Amniotic epithelial cell (primary cell): ENCODE measurements at places on chromosomes 12 and 14.
A peak's percentile ranks its signal among the peaks of the same experiment; 100 is the strongest.

- peak; percentile 91 for DNase-seq
Observed at GRCh38 chr14:75884198-75884611, 97.6 kb downstream of the TGFB3 start.

DNA sequence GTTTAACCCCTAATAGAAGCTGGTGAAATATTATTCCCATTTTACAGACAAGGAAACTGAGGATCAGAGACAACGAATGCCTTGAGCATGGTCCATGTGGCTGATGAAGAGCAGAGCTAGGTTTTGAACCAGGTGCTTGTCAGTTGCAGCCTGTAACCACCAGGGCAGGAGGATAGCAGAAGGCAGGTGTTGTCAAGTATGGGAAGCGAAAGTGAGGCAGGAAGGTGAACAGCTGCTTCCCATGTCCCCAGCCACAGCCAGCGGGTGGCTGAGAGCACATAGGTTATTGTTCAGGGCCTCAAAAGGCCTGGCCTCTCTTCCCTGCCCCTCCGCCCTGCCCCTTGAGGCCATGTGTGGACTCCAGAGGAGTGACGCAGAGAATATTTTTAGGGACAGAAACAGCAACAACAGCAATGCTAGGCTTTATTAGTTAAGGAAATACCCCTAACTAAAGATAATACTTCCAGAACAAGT, 39.6 kb downstream of the IQSEC3 start:
- no peak for DNase-seq

GRCh38 chr12:70367258-70368141, 1.4 kb downstream of the KCNMB4 start:
- peak; percentile 3 for DNase-seq

GRCh38 chr12:111447571-111448265, 42.0 kb downstream of the SH2B3 start:
- no peak for DNase-seq

GRCh38 chr14:21714318-21714929, 40.8 kb upstream of the OR4E1 start:
- DNase-seq, result no peak

DNA sequence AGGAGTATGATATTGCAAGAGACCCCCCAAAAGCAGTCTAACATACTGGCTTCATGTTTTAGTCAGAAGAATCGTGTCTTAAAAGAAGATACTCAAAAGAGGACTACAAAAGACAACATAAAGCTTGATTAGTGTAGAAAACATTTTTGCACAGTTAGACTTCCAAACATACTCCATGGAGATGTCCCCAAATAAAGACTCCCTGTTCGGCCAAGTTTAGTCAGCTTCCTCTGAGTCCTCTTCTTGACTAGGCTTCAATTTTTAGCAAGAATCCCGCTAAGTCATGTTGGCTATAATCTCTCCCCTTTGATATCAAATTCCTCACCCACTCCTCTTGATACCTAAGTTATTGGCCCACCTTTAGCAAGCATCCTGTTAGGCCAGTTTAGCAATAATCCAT, 298.0 kb downstream of the RMST start:
- DNase-seq, result no peak

DNA sequence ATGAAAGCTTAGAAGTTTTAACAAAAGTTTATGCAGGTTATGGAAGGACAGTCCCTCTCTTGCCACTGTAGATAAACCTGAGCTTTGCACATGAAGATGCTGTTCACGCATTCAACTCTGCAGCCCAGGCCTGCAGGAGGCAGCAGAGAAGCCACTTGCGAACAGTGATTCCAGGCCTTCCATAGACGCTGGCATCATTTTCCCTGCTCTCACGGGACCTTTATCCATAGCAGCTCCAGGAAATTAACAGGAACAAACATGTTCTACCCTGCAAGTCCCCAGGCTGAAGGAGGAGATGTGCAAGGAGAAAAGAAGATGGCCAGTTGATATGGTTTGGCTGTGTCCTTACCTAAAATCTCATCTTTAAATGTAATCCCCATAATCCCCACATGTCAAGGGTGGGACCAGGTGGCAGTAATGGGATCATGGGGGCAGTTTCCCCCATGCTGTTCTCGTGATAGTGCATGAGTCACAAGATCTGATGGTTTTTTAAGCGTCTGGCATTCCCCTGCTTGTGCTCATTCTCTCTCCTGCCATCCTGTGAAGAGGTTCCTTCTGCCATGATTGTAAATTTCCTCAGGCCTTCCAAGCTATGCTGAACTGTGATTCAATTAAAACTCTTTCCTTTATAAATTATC, 2.0 kb downstream of the ERP27 start:
- DNase-seq, result no peak

DNA sequence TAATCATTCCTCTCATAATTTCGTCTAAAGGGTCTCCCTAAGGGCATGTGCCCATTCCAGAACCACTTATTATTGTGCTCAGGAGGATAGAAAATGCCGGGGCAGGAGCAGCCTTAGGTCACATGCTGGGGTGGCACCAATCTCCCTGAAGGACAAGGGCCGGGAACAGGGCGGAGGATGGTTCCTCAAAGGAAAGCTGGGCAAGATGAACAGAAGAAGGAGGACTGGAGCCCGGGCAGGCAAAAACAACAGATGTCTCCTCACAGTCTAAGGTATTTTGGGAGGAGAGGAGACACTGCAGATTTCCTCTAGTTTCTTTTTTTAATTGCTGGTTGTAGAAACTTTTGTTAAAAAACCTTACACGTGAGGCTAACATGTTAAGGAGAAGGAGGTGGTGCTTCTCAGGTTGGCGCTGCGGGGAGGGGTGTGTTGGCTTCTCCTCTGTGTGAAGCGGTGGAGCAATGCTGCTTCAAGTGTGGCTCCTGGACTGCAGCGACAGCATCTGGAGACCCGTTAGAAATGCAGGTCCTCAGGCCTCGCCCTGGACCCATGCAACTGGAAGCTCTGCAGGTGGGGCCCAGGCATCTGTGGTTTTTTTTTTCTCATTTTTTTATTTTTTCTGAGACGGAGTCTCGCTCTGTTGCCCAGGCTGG, 164.8 kb downstream of the AACS start:
- no peak for DNase-seq

GRCh38 chr14:90871605-90872233, 55.5 kb upstream of the TTC7B start:
- DNase-seq, result peak; percentile 58

- no peak for DNase-seq
Observed at GRCh38 chr14:83163016-83163415, 1629.4 kb upstream of the SEL1L start.

DNA sequence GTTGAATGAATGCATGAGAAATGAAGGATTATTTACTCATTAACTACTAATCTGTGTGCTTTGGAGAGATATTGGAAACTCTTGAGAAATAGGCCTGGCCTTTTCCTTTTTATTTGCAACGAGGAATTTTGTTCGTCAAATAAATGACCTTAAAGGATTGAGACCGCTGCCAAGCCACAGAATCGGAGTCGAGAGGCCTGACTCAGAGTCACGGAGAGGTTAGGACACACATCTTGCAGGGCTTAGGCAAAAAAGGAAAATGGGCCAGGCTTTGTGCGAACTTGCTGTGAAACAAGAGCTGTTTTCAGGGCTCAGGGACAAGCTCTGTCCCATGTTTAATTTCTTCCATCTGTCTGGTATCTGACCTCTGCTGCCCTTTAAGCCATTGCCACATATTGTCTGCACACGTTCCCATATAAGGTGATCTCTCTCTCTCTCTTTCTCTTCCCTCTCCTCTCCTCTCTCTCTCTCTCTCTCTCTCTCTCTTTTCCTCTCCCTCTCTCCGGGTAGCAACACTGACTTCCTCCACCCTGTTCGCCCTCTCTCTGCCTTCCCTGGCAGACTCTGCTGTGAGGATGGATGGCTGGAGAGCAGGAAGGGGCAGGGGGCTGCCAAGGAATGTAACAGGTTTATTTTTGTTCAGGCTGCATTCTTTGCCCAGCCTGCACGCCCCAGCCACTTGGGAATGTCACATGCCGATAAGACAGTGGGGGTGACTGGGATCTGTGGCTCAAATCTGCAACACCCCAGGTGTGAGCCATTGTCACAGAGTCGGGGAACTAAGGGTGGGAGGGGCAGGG, 14.9 kb upstream of the IFT81 start:
- peak; percentile 98 for DNase-seq

- DNase-seq, result peak; percentile 28
Observed at GRCh38 chr12:65232476-65233077, 45.9 kb upstream of the MSRB3 start.

- no peak for DNase-seq
Observed at GRCh38 chr14:104253901-104254353, 115.5 kb downstream of the KIF26A start.

DNA sequence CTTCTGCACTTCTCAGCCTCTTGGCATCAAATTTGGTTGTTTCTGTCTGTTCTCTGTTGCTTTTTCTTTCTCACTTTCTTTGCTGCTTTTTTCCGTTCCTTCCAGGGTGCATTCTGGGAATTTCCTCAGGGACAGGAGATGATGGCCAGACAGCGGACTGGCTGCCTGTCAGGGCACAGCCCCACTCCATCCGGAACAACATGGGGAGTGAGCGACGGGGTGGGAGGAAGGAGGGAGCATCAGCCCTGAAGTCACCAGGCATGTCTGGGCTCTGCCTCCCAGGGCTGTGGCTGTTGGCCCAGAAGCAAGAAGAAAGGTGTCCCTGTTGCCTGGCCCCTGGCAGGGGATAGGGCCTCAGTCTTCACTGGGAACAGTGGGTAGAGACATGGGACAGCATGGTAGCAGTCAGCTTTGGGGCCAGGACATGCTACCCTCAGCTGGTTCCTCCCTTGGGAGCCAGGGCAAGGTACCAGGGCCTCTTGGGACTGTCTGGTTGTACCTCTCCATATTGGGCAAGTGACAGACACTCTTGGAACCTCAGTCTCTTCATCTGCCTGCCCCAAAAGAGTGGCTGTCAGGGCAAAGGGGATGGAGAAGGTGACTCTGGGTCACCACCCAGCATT, 8.6 kb downstream of the PGF start:
- DNase-seq, result no peak

GRCh38 chr12:89768586-89769482, 60.2 kb upstream of the ATP2B1 start:
- DNase-seq, result peak; percentile 84

- no peak for DNase-seq
Observed at GRCh38 chr12:107783406-107784376, 9.2 kb downstream of the ASCL4 start.

GRCh38 chr12:51270067-51270950, at the start of gene SMAGP:
Gene SMAGP, minus strand, starts transcription at chr12:51270415. Its CDS starts 1,137 bp downstream, at chr12:51269278.
- DNase-seq, result peak; percentile 14

GRCh38 chr12:52910248-52910883, 5.5 kb upstream of the KRT8 start:
- DNase-seq, result no peak

GRCh38 chr12:96235484-96235826, 41.3 kb downstream of the ELK3 start:
- DNase-seq, result no peak

- DNase-seq, result no peak
Observed at GRCh38 chr12:64793610-64794009, 30.8 kb upstream of the TBC1D30 start.

- DNase-seq, result no peak
Observed at GRCh38 chr12:116545936-116546335, 13.2 kb upstream of the MAP1LC3B2 start.

DNA sequence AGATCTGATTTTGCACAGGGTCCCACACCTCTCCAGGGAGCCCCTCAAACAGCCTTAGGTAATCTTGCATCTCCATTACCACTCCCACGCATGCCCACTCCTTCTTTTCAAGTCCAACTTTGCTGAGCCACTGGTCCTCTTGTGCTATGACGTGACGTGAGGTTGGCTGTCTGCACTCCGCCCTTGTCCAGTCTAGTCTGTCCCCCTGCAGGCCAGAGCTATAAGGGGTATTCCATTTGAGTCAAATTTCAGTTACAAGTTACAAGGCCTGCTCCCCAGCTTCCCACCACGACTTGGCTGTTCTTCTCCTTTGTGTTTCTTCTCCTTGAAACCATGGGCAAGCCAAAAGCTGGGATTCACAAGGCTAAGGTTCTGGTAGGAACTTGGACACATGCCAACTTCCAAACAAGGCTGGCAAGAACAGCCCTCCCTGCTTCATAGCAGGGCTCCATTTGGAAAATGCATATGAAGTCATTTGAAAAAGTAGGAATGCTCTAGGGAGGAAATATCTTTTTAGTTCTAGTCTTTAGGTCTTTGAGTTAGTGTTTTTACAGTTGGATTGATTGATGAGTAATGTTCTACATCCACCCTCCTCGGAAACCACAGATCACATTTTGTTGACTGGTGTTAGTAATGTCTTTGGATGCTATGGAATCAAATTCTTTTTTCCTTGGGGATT, 49.1 kb downstream of the KCNA1 start:
- no peak for DNase-seq

DNA sequence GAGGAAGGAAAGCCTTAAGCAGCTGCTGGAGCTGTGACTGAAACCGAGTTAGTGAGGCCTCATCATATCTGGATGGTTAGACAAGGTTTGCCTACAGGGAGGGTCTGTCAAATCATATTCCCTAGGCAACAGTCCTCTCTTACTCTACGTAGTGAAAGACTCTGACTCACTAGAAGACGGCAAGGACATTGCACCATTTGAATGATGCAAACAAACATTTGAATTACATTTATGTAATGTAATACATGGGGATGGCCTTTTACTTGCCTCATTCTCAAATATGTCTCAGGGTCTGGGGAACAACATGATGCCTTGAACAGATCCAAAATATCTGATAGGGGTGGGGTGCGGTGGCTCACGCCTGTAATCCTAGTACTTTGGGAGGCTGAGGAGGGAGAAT, 29.8 kb upstream of the STRAP start:
- peak; percentile 93 for DNase-seq

- DNase-seq, result peak; percentile 8
Observed at GRCh38 chr12:43094886-43095575, 457.0 kb downstream of the ADAMTS20 start.

GRCh38 chr12:88113871-88114270, 28.0 kb downstream of the CEP290 start:
- peak; percentile 29 for DNase-seq

DNA sequence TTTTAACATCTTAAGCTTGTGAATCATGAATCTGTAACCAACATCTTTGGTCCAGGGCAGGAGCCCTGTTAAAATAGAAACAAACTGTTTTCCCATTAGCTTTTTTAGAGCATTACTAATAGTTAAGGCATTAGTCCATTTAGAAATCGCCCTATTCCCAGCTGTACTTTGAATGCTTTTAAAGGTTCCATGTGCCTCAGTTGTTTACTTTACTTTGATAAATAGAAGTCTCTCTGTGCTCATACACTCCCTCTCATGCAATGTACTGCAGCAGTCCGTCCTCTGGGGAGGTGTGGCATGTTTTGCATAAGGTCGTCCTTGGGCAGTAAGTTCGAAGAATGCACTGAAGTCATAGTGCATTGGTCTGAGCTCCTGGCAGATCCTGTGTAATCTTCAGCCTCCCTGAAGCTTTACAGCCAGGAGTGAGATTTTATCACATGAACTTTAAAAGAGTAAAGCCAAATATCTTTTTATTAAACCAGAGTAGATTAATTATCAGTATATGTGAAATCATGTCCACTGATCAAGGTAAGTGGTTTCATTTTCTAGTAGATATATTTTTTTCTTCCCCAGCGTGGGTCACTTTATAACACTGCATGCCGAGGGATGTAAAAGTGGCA, 134.7 kb downstream of the FGD4 start:
- peak; percentile 100 for DNase-seq

- DNase-seq, result no peak
Observed at GRCh38 chr14:67817750-67818438, 1.5 kb upstream of the ZFYVE26 start.

GRCh38 chr12:109461049-109461845, 15.9 kb downstream of the KCTD10 start:
- DNase-seq, result peak; percentile 62
